NCI-H1417 treated with DMSO at 0.1 percent for 48 hours (cell line): ENCODE measurements at places on chromosomes 7 and 10.

- DNase-seq, result no peak
Observed at GRCh38 chr7:79319369-79319768, 134.1 kb downstream of the MAGI2 start.

- no peak for DNase-seq
Observed at GRCh38 chr10:70337201-70337651, 45.2 kb downstream of the LRRC20 start.

DNA sequence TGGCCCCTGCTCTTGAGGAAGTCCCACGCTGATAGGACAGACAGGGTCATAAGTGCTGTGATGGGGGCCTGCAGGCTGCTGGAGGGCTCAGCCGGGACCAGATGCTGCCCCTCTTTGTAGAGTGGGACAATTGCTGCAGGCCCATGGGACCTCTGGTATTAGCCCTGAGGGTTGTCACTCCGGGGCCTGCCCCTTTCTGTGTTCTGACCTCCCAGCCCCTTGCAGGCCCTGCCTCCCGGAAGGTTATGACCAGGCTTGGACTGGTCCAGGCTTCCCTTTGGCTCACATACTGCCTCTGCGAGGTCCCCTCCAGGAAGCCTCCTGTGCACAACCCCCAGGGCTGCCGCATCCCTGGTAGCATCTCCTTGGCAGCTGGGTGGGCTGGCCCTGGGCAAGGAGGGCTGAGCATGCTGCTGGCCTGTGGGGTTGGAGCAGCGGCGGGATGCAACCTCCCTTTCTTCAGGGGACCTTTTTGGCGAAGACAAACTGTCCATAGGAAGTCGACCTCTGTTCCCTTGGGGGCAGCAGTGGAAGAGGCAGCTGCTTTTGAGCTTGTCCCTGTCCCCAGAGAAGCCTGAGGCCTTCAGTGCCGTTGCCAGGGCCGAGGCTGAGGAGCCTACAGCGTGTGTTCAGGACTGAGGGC, 8.8 kb downstream of the LIMK1 start:
- no peak for DNase-seq

DNA sequence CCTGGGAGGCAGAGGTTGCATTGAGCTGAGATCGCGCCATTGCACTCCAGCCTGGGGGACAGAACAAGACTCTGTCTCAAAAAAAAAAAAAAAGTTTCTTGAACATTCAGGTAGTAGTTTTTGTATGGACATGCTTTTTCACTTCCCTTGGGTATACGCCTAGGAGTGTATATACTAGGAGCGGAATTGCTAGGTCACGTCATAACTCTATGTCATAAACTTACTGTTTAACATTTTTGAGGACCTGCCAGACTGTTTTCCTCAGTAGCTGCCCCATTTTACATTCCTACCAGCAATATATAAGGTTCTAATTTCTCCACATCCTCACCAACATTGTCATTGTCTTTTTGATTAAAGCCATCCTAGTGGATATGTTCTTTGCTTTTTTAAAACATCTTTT, 51.6 kb downstream of the MKI67 start:
- DNase-seq, result no peak

DNA sequence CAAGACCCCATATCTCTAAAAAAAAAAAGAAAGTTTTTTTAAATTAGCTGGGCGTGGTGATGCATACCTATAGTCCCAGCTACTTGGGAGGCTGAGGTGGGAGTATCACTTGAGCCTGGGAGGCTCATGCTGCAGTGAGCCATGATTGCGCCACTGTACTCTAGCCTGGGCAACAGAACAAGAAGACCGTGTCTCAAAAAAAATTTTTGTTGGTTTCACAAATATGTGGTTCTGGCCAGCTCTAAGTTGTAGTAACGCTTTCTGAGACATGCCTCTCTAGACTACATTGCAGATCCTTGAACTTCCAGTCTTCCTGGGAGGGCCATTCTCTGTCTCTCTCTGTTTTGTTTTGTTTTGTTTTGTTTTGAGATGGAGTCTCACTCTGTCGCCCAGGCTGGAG, 24.6 kb upstream of the RHBDD2 start:
- DNase-seq, result no peak

GRCh38 chr7:1856888-1857441, 186.9 kb downstream of the ELFN1 start:
- DNase-seq, result no peak

DNA sequence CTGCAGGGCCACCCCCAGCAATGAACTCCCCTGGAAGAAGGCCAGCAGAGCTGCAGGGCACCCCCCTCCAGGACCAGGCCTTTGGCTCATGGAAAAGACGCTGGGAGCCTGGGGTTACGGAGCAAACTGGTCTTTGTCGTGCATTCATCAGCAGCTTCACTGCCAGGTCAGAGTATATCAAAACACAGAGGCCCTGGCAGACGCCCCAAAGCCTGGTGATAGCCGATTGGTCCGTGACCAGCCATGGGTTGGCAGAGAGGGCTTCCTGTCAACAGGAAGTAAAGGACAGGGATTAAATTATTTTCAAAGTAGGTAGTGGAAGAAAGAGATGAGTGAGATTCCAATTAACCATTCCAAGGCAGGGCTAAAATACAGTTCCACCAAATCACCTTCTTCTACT, 9.0 kb downstream of the PRKAG2 start:
- no peak for DNase-seq

- no peak for DNase-seq
Observed at GRCh38 chr10:24893127-24893526, 59.3 kb downstream of the PRTFDC1 start.

DNA sequence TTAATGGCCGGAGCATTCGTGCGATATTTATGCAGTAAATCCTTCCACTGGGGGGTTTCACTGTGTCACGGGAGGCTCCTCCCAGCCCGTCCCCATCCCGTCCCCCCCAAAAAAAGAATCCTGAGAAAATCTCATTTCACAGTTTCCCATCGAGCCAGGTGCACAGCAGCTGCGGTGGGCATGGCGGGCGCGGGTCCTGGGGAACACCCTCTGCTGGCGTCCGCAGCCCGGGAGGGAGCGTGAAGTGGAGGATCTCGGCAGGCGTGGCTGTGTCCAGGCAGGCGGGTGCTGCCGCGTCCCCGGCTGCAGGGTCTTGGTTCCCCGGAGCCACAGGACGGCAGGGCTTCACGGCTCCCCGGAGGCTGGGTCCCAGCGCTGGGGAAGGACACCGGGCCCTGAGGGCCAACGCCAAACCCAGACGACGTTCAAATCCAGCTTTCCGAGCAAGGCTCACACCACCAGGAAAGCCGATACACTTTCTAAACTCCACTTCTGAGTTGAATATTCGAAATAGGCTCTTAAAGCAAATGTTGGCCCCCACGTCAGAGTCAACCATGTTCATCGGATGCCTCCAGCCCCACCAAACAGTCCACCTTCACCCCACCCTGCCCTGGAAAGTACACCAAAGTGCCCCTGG, 55.7 kb downstream of the PDGFA start:
- DNase-seq, result no peak
